Gastrocnemius medialis (tissue), 4 donors: ENCODE measurements at places on chromosomes 3 and 15.

- DNase-seq, result no peak
Observed at GRCh38 chr3:186004209-186004608, 66.4 kb upstream of the TRA2B start.

GRCh38 chr3:71380096-71380495 lies 203.4 kb downstream of the FOXP1 start:
- DNase-seq, result peak; percentile 66

DNA sequence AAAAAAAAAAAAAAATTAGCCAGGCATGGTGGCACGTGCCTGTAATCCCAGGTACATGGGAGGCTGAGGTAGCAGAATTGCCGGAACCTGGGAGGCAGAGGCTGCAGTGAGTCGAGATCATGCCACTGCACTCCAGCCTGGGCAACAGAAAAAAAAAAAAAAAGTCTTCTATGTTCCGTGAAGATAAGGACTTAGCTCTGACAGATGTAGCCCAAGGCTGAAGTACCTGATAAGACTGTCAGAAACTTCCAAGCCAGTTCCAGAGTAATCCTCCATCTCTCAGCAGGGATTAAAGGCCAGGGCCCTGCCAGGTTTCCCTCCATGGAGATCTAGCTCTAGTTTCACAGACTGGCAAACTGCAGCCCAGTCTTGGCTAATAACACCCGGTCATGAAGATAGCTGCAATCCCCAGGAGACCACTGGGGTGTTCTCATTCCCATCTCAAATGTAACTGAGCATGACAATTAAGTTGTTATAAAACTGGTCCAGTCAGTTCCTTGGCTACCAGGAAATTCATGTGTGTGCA lies 8.5 kb downstream of the CDCP1 start:
- DNase-seq, result peak; percentile 47

GRCh38 chr3:30637310-30638219 lies 31.2 kb downstream of the TGFBR2 start:
- no peak for DNase-seq

GRCh38 chr3:28348265-28348628 lies 274 bp upstream of the ZCWPW2 start:
- no peak for DNase-seq

DNA sequence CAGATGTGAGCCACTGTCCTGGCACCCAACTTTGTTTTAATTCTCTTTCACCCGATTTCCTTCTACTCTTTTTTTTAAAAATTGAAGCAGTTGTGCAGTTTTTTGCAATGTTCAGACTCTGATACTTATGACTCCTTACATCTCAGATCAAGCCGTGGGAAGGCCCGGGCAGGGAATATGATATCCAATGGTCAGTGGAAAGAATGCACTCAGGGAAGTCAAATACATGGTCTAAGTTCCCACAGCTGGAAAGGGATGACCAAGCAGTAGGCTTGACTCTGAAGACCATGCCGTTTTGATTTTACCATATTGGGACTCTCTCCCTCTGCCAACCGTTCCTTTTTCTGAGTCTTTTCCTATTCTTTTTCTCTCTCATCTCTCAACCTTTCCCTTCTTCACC lies 157.2 kb downstream of the RPLP1 start:
- DNase-seq, result no peak

DNA sequence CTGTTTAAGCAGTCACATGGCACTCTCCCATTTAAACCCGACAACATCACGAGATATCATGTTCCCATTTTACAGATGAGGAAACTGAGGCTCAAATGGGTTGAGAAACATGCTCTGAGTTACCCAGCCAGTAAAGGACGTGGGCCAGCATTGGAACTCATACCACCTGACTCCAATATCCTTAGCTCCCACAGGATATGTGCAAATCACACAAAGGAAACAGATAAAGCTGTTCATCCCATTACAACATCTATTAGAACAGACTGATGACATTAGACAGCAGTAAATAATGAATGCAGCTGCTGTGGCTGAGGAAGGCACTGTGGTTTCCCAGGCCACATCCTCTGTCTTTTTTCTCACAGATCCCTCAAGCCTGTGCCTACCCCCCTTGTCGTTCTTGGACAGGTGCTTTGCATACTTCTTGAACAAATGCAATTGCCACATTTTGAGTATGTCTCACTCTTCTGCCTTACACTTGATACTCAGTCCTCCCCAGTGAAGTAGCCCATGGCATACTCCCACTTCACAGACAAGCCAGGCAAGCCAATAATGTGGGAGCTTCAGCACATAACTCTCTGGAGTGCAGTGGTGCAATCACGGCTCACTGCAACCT lies 17.7 kb downstream of the FRMD4B start:
- DNase-seq, result no peak

DNA sequence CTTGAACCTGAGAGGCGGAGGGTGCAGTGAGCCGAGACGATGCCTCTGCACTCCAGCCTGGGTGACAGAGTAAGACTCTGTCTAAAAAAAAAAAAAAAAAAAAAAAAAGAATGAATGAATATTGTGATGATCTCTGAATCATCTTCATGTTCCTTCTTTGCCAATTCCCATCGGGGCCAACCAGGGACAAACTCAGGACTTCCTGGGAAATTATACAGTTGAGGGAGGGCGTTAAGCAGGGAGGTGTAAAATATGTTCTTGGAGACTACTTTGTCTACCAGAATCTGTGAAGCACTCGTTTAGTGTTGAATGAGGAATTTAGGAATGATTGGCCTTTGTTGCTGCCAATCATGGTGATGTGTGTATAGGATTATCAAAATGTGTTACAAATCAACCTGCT lies 210.6 kb downstream of the PTPRG start:
- peak; percentile 38 for DNase-seq

DNA sequence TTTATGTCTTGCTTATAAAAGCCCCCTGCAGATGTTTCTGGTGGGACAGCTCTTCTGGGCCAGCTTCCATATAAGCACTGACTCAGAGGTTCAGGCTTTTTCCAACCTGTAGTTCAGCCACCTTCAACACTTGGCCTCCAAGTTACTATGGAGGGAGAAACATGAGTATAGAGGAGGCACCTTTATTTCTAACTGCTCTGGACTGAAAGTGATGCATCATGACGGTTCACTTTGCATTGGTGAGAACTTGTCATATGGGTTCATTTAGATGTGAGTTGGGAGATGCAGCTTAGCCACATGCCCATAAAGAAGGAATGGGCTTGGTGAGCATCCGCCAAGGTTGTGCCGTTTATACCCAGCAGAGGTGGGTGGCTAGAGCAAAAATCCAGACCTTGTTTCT lies 58.8 kb upstream of the CFAP161 start:
- no peak for DNase-seq

GRCh38 chr3:61182662-61183061 lies 68.6 kb downstream of the FHIT start:
- DNase-seq, result no peak

DNA sequence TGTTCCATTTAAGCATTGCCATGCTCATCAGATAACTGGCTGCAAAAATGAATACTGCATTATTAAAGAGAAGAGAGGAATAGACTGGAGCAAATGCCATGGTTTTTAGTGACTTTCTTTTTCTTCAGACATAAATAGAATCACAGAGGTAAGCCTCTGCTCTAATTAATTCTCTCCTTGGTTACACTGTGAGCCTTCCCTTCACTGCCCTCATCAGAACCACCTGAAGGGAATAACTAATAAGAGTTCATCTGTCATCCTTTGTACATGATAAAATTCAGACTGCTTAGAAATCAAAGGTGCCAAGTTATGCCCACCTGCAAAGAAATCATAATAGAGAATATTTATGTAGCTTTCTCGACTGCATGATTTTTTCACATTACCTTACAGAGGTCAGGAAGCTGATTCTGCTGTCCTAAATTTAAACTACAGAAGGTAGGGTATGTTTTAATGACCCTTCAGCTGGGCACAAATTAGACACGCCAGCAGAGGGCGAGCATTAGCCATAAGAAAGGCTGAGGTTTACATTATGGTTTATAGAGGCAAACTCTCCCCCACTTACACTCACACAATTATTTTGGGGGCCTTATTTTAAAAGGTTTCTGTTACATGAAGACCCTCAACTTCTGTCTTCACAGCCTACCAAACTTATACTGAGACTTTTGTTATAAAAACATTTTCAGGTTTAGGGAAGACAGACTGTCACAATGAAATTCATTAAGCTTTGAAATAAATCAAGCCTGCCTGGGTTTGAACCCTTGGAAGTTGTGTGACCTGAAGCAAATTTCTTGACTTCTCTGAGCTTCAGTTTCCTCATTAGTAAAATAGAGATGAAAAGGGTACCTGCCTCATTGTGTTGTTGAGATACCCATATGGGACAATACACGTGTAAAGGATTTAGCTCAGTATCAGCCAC lies 15.3 kb upstream of the UNC13C start:
- no peak for DNase-seq

GRCh38 chr15:69094124-69094921 lies 66.1 kb upstream of the GLCE start:
- DNase-seq, result no peak

DNA sequence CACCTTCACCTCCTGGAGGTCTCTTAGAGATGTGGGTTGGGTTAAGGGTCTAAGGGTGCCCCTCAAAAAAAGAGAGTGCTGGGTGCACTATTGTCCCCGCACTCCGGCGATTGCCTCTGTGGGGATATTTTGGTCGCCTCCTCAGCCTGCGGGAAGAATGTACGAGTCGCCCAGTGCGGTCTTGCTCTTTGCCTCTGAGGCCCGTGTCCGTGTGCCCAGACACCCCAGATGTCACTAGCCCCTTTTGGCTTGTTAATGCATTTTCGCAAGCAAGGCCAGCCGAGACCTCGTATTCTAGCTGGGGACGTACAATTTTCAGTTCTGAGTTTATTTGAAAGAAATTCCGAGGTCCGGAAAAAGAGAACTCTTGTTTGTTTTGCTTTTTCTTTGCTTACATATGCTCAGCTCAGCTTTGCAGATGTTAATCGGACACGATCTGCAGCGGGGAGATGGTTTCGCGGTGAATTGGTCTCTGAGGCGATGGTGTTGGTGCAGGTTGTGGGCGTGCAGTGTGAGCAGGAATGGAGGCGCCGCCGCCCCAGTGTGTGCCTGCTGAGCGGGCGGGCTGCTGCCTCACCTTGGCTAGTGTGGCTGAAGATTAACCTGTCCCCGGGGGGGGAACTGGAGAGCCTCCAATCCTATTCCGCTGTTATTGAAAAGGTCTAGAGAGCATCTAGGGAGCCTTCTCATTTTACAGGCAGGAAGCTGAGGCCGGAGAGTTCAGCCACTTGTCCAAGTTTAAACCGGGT lies 1.4 kb downstream of the ST6GAL1 start:
- peak; percentile 34 for DNase-seq

DNA sequence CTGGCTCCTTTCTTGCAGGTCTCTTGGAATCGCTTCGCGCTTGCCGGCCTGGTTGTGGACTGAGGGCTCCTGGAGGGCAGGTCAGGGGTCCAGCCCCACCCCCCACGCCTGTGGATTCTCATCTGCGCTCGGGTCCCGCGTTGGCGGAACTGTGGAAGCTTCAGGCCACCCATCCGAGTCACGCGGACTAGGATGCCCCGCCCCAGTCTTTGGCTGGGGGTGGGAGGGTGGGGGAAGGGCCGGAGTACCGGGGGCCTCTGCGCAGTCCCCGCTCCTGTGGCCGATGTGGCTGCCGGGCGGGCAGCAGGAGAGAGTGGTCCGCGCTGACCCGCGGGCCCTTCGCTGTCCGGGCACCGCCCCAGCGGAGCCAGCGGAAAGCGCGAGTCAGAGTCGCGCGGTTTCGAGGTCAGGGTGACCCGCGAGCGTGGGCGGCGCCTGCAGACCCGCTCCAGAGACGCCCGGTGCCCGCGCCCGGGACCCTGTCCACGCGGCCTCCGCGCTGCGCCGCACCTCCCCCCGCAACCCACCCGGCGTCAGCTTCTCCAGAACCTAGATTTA lies 114.2 kb downstream of the KLF13 start:
- DNase-seq, result no peak

DNA sequence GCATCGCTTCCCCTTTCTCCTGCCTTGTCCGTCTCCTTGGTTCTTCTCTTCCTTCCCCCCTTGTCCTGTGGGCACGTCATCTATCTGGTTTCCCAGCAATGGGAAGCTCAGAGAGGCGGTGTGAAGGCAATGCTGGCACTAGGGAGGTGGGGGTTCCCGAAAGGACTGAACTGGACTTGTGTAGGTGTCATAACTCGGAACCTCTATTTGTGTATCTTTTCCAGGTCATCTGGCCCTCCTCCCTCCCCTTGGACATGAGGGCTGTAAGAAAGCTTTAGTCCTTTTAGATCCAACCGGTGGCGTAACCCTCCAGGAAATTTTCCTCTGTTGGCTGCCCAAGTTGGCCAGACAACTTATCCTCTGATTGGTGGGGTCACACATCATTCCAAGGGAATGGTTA lies 231.5 kb upstream of the TLE3 start:
- DNase-seq, result no peak

GRCh38 chr3:79886204-79886603 lies 118.4 kb upstream of the ROBO1 start:
- DNase-seq, result no peak

DNA sequence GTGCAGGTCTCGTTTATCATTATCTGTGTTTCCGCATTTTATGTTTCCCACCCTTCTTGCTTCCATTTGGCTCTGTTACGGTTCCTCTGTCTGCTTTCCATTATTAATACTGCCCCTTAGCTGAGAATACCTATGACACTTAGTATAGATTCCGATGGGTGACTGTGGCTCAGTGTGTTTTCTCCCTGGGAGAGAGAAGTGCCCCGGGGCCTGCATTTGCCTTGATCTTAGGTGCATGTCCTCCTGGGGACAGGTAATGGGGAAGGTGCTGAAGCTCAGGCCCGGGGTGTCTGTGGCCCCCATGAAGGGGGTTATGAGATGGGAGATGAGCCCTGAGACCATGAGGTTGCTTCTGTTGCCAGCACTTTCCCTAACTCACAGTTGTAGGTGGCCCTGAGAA lies 43.4 kb upstream of the PCSK6 start:
- no peak for DNase-seq

- no peak for DNase-seq
Observed at GRCh38 chr3:113557374-113557773, 25.0 kb downstream of the SIDT1 start.

DNA sequence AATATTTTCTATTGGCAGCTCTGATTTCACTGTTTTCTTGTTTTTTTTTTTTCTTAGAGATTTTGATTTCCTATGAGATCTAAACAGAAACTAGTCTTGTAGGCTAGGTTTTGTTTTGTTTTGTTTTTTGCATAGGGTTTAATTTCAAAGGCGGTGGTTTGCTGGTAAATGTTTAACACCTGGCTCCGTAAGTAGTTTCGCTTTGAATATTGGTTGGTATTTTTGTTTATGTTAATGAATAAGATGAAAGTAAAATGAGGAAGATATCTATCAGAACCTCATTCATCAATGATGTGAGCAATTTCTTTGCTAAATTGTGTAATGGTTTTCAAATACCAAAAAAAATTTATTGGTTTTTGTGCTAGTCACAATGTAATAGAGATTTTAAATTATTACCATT lies 39.7 kb upstream of the TM4SF1 start:
- no peak for DNase-seq

DNA sequence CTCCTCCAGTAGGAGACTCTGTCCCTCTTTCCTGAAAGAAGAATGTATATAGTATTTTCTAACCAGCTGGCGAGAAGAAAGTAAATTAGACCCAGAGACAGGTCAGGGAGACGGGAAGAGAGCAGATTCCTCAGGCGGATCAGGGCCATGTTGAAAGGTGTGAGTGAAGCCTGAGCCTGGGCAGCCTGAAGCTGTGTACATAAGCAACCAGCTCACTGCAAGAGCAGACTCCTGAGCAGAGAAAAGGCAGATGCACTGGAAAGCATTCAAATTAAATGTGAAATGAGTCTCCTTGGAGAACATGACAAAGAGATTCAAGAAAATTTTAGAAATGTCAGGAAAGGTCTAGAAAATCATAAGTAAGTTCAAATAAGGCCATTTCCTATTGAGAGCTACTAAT lies 165.8 kb downstream of the GOLIM4 start:
- no peak for DNase-seq

- DNase-seq, result peak; percentile 72
Observed at GRCh38 chr3:114380233-114380651, 86.4 kb downstream of the TIGIT start.
